Stimulated activated CD4-positive, alpha-beta T cell treated with anti-CD3 and anti-CD28 coated beads, Interleukin-15, amount 100 ng/mL, for 1 hour (primary cell): ENCODE measurements at places on chromosomes 3 and 15.

GRCh38 chr3:32888739-32889138 lies 62.7 kb upstream of the CCR4 start:
- no peak for DNase-seq

GRCh38 chr15:88049506-88049905 lies 207.0 kb downstream of the NTRK3 start:
- DNase-seq, result no peak

GRCh38 chr15:101664303-101664913 lies 12.2 kb upstream of the TM2D3 start:
- no peak for DNase-seq

GRCh38 chr15:78061963-78062427 lies 15.5 kb downstream of the TBC1D2B start:
- no peak for DNase-seq

- no peak for DNase-seq
Observed at GRCh38 chr3:189779166-189779565, 148.0 kb downstream of the TP63 start.

GRCh38 chr15:41562244-41562643 lies 3.2 kb downstream of the TYRO3 start:
- no peak for DNase-seq

DNA sequence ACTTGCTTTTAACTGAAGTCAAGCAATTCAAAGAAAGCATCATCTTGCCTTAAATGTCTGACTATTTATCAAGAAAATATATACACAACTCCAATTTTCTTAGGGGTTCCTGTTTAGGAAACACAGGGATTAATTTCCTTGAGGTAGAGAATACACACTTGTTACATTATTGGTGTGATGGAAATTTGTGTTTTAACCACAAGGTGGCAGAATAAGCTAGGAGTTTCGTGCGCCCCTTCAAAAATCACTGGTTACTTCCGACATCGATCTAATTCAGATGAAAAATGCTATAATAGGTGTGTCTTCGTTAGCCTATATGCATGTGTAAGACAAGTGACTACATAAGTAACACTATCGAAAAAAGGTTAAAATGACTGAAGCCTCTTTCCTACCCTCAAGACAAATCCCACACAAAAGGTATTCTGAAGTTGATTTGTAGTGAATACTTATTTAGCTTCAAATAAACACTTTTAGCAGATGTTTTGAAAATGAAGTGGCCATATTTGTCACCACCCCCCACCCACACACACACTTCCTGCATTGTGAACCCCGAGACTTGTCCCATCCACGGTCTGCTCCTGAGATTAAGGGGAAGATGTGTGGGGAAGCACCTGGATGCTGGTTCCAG lies 246.5 kb downstream of the ROBO1 start:
- DNase-seq, result no peak

- DNase-seq, result no peak
Observed at GRCh38 chr3:153339065-153339464, 177.0 kb downstream of the RAP2B start.
